T-cell (primary cell): ENCODE measurements at places on chromosomes 16 and 17. TPM values are rescaled to one million over a fixed set of nuclear protein-coding genes. Genes with fewer than 3 reads are reported as not detected.

- DNase-seq: no peak
Observed at GRCh38 chr17:44983563-44983962, 15.5 kb upstream of the C1QL1 start.

DNA sequence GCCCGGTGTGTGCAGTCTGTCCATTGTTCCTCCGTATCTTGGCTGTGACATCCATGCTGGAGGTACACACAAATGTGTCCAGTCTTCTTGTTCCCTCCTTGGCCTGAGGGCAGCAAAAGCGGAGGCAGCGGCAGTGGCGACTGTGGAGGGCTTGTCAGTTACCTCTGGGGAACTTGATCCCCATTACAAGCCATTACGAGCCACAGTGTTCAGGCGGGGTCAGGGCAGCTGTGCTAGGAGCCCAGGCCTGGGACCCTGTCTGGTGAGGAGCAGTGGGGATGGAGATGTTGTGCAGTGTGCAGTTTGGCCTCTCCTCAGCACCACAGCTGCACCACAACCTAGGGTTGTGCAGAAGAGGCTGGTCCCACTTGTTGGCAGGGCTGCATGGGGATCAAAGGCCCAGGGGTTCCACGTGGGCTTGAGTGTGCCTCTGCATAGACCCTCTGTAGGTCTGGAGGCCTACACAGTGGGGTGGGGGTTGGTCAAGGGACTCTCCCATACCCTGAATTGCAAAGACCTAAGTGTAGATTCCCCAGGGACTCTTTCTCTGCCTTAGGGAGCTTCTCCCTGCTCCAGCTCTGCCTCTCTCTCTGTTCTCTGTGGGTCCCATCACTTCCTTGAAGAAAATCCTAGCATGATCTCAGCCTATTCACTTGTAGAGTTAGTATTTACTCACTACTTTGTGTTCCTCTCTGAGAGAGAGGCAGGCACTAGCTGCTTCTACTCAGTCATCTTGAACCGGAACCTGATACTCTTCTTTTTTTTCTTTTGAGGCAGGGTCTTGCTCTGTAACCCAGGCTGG is 58.8 kb downstream of the SLFN11 start:
- no peak for DNase-seq

The CLEC3A gene
- total RNA-seq: not detected

The FBXO39 gene
- total RNA-seq: 0.53 TPM

DNA sequence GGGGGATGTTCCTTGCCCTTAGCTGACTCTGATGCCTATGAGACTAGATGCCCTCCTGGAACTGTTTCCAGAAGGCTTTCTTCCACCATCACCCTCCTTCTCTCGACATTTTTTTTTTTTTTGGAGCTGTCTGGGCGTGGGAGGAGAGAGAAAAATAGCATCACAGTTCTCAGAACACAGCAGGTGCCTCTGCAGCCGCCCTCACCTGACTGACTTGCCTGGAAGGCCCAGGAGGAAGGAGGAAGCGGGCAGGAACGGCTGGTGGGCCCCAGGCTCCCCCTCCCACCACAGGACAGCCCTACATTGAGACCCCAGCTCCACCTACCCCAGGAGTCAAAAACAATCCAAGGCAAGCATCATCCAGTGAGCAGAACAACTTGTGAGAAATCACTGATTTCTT is 20.3 kb upstream of the CACNG5 start:
- DNase-seq: no peak

The TERB1 gene
- 0.12 TPM for total RNA-seq

DNA sequence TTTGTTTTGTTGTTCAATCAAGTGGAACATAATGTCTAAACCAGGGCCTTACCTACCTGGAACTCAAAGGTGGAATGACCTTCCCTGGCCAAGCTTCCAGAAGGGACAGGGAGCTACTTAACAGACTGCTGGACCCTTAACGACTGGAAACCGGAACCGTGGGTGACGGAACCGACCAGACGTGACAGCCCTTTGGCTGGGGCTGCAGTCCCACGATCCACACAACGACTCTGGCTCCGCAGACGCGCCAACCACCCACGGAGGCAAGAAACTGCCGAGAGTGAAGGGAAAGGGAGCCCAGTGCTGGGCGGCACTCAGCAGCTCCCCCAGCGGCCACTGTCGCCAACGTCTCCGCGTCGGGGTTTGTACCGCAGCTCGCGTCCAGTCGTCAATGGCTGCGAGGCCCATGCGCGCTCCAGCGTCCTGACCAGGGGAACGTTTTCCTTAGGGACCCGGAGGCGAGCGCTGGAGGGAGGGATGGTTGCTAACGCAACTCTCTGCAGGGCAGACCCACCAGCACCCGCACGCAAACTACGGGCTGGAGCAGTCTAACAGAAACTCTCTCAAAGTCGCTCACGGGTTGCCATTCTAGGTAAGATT is 5.5 kb upstream of the KIF22 start:
- peak; percentile 60 for DNase-seq

DNA sequence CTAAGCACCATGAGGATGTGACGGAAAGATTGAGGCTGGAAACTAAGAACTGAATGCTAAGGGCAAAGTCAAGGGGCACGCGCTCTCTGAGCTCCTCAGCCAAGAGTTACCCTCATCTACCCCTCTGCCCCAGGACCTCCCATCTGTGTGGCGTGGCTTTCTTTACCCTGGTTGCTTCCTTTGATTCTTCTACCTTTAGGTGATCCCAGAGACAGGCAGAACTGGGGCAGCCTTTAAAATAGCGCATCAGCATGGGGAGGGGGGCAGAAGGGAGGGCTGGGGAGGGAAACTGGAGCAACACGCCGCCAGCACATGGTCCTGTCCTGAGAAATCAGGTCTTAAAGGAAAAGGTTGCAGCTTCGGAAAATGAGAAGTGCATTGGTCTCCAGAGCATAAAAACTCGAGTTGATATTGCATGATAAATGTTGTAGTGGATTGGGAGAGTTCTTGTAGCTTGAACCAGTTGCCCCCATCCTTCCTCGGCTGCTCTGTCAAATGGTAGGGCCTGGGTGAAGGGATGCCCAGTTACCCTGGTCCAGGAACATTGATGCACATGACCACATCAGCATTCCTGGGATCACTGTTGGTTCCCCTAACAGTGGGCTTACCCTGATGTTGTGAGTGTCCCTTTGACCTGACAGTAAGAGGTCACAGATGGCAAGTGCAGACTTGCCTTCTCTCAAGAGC is 29.7 kb downstream of the LDHD start:
- no peak for DNase-seq

The SPNS1 gene
- 47.7 TPM for total RNA-seq

The CCDC137 gene
- 33.7 TPM for total RNA-seq

- DNase-seq: no peak
Observed at GRCh38 chr17:38879878-38880665, 10.2 kb downstream of the LASP1 start.

DNA sequence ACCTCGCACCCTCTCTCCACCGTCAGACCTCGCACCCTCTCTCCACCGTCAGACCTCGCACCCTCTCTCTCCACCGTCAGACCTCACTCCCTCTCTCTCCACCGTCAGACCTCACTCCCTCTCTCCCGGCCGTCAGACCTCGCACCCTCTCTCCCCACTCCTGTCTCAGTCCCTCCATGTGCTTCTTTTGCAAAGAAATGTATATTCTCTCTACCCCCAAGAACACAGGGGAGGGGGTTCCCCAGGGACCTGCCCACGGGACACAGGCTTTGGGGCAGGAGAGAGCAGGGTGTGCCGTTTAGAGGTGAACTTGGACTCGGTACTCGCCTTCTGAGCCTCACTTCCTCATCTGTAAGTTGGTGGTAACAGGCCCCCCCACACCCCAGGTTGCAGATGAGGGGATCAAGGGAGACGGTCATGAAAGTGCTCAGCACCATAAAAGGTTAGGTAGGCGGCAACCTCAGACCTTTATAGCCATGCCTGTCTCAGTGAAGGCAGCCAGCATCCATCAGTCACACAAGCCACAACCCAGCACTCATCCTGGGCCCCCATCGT is 63.7 kb downstream of the RPH3AL start:
- no peak for DNase-seq

DNA sequence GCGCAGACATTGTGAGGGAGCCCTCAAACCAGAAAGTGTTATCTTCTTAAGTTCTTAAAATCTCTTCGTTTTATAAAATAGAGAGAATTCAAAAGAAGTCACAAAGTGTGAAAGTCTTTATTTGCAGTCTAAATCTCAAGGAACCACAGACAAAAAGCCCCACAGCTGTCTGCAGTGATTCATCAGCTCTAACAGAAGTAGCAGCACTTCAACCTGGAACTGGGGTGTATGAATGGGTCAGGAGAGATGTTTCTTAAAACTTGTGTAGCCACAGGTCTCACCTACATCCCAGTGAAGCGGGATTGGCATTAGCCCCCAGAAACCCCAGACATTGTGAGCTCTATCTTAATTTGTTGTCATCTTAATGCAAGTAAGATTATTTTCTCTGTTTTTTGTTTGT is 61.1 kb downstream of the CDYL2 start:
- DNase-seq: no peak

GRCh38 chr16:85289760-85290625 is 177.7 kb upstream of the CIBAR2 start:
- DNase-seq: no peak

DNA sequence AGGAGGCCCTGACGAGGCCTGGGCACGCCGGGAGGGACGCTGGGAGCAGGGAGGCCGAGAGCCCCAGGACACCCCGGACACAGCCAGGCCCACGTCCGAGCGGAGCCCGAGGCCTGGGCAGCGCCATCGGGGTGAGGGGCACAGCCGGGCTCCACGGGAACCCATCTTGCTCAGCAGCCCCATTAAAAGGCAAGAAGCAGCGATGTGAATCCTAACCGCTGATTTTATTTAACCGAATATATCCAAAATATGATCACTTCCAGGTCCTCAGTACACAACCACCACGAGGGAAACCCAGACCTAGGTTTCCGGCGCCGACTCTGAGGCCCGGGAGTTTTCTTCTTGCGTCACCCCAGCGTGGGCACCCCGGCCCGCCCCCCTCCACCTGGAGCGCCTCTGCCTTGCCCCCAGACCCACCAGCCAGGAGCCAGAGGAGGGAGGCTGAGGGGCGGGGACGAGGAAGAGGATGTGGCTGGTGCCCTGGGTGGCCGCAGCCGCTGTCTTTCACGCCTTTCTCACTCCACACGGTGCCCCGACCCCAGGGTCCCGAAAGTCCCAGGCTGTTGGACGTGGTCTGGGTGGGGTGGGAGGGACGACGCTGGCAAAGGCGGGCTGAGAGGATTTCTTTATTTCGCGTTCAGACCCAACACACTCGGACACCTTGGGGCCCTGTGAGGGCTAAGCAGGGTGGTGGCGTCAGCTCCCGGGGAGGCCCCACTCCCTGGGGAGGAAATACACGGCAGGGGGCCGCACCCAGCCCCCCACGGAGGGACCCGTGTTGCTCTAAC is 568 bp upstream of the CCDC154 start:
- no peak for DNase-seq

- DNase-seq: no peak
Observed at GRCh38 chr16:57203451-57203850, 17.3 kb downstream of the RSPRY1 start.

The AHSP gene
- total RNA-seq: not detected

DNA sequence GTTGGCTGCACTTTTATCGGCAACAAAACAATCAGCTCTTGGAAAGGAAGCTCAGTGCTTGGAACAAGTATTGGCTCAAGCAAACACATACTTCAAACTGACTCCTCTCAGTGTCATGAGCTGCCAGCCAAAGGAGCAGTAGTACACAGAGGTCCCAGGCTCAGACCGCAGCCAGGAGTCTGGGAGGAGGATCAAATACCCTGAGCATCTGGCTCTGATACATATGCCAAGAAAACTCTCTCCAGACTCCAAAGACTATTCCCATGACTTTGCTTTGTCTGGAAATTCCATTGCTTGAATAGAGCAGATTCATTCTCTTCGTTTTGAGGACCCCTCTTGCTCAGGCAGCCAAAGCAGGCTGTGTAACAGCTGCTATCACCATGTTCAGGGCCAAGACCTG is 501.6 kb upstream of the PSMD7 start:
- no peak for DNase-seq

DNA sequence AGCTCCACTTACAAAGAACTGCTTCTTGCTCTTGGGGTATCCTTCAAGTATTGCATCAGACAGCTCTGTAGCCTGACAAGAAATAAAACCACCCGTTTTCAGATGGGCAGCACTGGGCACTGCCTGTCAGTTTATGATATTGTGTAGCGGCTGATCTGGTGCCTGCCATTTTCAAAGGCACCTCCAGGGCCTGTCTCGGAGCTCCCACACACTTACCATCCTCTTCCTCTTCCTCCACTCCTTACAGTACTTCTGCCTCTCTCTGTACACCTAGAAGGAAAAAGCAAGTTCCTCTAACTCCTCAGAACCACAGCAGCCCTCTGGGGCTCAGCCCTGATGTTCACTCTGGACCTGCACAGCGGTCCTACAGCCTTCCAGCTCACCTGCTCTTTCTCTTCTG is 4.4 kb downstream of the PSMC3IP start:
- DNase-seq: no peak

- DNase-seq: no peak
Observed at GRCh38 chr16:89481356-89481955, 8.9 kb downstream of the ANKRD11 start.

The TMC8 gene
- 631 TPM for total RNA-seq

GRCh38 chr17:64185101-64185500 is 55.2 kb upstream of the ERN1 start:
- DNase-seq: no peak

The SHISA6 gene
- total RNA-seq: not detected

DNA sequence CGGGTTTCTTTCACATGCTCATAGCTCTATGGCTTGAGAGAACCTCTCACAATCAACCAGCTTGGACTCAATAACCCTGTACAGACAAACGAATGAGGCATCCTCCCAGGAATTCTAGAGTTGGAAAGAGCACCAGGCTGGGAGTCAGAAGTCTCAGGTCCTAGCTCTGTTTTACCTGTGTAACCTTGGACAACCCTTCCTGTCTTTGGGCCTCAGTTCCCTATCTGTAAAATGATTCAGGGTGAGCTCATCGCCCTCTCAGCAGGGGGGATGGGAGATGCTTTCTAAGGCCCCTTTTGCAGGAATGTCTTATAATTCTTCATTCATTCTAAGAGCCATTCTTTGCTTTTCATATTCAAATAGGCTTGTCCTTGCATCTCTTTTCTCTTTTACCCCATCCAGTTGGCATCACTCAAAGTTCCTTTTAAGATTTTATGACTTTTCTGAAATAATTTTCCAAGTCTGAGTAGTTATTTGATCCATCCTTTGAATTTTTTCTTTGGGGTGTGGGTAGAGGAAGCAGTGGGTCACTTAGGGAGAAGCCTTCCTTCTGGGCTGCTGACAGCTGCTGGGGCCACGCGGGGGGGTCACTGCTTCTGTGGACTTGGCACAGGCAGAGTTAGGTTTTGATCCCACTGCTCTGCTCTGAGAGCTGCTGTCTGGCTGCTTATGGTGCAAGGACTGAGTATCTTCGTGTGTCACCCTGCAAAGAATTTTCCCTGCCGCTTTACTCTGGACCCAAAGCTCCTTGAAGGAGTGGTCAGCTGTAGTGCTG is 102.7 kb downstream of the UTP18 start:
- DNase-seq: no peak

- DNase-seq: no peak
Observed at GRCh38 chr17:80447790-80448189, 28.6 kb downstream of the NPTX1 start.

The SIRT7 gene
- 85.5 TPM for total RNA-seq

- DNase-seq: no peak
Observed at GRCh38 chr17:39530513-39530912, 69.2 kb downstream of the CDK12 start.

- no peak for DNase-seq
Observed at GRCh38 chr17:61150686-61151299, 248.8 kb upstream of the TBX2 start.

- no peak for DNase-seq
Observed at GRCh38 chr16:68366062-68366461, 55.2 kb downstream of the PRMT7 start.
